NCI-H446 treated with DMSO at 0.1 percent for 48 hours (cell line): ENCODE measurements at places on chromosomes 3 and 15.

DNA sequence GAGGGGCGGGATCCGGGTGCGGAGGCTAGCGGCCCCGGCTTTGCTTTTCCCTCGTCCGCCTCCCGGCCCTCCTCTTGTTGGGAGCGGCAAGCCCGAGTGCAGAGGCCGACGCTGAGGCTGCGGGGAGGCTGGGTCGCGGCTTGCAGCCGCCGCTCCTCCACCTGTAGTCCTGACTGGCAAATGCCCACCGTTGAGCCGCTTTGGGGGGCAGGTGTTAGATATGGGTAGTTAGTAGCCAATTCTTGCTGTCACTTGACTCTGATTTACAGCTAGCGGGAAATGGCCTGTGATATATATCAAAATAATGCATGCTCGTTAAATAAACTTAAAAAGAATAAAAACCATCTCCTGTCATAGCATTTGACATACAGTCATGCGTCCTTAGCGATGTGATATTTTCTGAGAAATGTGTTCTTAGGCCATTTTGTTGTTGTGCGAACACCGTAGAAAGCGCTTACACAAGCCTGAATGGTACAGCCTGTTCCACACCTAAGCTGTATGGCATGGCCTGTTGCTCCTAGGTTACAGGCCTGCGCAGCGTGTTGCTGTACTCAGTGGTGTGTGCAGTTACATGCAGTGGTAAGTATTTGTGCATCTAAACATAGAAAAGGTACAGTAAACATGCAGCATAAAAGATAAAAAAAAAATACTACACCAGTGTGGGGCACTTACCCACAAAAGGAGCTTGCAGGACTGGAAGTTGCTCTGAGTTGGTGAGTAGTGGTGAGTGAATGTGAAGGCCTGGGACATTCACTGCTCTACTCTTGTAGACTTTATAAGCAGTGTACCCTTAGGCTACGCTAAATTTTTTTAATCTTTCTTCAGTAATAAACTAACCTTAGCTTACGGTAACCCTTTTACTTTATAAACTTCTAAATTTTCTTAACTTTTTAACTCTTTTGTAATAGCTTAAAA lies 873 bp downstream of the CAPN7 start:
- DNase-seq = no peak

DNA sequence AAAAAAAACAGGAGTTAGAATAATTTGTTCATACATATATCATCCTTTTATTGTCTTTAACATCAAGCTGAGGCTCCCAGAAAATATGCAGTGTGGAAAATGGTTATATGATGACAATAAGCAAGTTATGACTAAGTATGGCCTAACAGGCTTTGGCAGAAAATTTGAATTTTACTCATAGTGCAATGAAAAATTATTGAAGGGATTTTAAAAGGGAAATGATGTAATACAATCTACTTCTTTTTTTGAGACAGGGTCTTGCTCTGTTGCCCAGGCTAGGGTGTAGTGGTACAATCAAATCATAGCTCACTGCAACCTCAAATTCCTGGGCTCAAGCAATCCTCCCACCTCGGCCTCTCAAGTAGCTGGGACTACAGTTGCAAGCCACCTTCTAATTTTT lies 78.7 kb downstream of the FAIM start:
- no peak for DNase-seq

- DNase-seq = no peak
Observed at GRCh38 chr15:85690561-85691231, 104.0 kb downstream of the KLHL25 start.

DNA sequence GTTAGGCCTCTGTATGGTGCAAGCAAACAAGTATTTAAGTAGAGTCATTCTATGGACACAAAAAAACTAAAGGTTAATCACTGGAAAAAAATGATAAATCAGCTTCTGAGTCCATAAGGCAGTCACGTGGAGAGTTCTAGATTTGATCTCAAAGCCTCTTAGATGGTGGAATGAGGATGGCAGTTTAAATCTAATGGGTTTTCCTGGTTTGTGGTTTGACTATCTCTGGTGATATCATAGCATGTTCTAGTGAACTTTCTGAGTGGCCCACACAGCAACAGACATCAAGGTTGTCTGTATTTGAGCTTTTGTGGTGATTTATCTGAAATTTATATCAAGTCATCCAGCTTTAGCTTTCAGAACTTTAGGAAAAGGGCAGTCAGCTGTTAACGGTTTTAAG lies 52.4 kb downstream of the ILDR1 start:
- DNase-seq = no peak

- DNase-seq = no peak
Observed at GRCh38 chr3:78368636-78369345, 1328.9 kb downstream of the ROBO2 start.

- DNase-seq = no peak
Observed at GRCh38 chr3:151345859-151346258, 16.5 kb upstream of the P2RY13 start.

DNA sequence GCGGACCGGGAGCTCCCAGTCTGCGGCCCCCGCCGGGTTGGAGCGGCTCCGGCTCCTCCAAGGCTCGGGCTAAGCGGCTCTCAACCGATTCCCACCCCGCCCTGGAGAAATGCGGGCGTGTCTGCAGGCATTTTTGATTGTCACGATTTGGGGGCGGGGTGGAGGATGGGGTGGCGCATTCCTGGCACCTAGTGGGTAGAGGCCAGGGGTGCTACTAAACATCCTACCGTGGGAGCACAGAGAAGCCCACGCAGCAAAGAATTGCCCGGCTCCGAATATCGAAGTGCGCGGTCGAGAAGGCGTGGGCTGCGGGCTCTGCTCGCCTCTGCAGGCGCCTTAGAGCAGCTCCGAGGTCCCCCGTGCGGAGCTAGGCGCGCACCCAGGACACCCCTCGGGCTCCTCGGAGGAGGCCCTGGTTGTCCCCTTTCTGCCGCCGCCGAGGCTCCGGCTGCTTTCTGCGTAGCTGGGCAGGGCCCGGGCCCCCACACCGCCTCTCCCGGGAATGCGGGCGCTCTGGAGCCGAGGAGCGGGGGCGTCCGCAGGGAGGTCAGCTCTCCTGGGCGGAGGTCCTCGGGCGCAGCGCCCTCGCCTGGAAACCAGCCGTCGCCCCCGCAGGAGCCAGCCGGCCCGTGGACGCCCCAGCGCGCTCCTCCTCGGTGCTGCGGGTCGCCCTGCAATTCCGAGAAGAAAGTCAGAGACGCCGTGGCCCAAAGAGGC lies 16.5 kb upstream of the LAMP3 start:
- DNase-seq = no peak

GRCh38 chr3:8278448-8278847 lies 223.2 kb upstream of the LMCD1 start:
- DNase-seq = no peak

- DNase-seq = no peak
Observed at GRCh38 chr15:84981711-84982300, at the start of gene PDE8A. Gene PDE8A, plus strand, starts transcription at chr15:84981856. Its CDS starts 307 bp downstream, at chr15:84982163.

DNA sequence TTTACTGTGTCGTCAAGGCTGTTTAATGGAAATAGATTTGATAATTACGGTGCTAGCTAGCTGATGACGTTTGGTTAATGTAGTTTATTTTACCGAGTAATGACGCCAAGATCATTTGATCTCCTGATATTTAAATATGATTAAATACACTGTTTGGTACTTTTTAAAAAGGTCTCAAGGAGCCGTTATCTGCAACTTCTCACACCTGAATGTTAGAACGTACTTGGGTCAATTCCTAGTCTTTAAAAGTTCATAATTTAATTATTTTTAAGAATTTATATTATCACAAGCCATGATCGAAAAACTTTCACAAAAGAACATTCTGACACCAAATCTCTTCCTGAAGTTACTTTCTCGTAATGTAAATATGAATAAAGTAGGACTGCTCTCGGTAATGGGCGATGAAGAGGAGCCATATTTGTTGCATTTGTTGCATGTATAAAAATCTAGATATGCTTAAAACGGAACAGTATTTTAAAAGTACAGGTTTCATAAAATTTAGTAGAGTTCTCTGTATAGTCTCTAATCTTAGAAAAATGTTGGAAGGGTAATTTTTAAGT lies 16.2 kb upstream of the CHD2 start:
- DNase-seq = no peak

- no peak for DNase-seq
Observed at GRCh38 chr3:138899351-138899991, 47.5 kb downstream of the FOXL2 start.

DNA sequence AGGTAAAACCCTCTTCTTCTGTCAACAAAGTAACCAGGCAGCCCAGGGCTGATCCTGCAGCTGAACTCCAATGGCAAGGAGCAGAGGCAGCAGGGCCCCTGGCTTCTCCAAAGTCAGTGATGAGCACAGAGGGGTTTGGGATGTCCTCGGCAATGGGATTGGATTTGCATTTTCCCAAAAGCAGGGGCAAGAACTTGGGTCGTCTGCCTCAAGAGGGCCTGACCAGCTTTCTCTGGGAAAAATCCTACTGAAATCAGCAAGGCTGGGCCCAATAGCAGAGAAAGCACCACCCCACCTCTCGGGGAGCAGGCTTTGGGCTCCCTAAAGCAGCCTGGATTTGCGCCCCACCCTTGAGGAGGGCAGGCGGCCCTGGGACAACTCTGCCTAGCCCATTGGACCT lies 210.0 kb upstream of the IGF1R start:
- DNase-seq = no peak

GRCh38 chr3:106421909-106422308 lies 553.1 kb upstream of the CBLB start:
- DNase-seq = no peak

DNA sequence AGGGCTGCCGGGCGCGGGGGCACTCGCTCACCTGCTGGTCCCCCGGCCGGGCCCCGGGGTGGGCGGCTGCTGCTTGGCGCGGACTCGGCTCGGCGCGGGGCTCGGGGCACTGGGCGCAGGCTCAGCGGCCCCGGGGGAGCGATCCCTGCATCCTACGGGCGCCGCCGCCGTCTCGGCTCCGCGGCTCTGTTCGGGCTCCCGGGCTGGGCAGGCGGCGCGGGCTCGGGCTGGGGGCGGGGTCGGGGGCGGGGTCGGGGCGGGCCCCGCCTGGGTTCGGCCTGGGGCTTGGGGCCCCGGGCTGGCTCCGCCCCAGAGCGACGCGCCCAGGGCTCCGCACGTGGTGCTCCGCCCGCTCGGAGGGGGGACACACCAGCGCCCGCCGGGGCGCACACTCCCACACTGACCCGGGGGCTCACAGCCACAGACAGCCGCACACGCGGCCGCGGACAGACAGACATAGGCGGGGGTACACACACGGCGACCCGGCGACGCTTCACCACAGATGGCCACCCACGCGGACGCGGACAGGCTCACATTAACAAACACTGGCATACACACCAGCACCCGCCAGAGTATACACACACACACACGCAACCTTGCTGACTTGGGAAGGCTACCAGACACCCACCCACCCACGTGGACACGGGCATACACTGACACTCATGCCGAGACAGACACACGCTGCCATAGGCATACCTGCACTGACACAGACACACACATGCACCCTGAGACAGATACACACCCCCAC lies at the start of gene SCN5A:
Gene SCN5A (minus strand): TSS at position 188 of the 748 bp plus-strand sequence. CDS start 16,380 bp downstream, outside the sequence.
- no peak for DNase-seq

GRCh38 chr3:177529071-177529550 lies 331.8 kb upstream of the TBL1XR1 start:
- no peak for DNase-seq

- no peak for DNase-seq
Observed at GRCh38 chr15:99169769-99170311, 65.0 kb downstream of the SYNM start.

- DNase-seq = no peak
Observed at GRCh38 chr3:13014755-13015285, 58.4 kb downstream of the IQSEC1 start.

DNA sequence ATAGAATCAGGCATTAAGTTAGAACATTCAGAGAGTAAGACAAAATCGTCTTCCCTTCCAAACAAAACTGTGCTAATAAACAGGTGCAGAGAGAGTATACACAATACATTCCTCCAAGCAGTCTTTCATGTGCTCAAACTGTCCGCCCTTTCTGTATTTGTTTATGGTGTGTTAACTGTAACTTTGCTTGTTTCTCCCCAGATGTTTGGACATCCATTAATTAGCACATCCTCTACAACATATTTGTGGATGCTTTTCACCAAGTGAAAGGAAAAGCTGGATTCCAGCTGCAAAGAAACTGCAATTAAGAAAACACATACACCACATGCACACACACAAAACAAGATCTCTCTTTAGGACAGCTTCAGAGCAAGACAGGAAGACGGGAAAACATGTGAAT lies 912.6 kb downstream of the NTRK3 start:
- DNase-seq = no peak

DNA sequence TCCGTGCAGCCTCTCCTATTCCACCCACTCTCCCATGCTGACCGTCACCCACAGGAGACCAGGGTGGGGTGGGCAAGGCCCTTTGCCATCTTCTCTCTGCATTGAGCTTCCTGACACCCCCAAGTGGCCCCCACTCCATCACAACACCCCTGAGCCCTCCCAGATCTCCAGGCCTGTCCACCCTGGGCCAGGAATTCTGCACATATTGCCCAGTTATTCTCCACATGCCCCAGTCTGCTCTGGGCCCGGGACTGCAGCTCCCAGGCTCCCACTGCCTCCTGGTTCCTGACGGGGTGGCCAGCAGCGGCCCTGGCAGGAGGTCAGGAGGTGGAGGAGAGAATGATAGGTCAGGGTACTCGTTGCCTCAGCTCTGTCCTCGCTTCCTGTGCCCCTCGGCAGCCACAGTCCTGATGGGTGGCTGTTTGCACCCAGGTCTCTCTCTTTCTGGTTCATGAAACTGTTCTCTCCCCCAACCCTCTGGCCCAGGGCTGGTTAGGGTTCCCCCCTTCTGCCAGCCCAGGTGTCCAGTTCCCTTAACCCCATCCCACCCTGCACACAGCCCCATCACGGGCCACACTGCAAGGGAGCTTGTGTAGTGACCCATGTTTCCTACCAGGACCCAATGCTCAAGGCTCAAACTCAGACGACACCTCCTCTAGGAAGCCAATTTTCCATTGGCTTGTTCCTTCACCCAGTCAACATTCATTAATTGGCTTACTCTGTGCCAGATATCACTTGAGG lies 47.3 kb downstream of the IQSEC1 start:
- DNase-seq = no peak

GRCh38 chr15:34999906-35000305 lies 11.8 kb upstream of the ZNF770 start:
- no peak for DNase-seq

- DNase-seq = no peak
Observed at GRCh38 chr3:47384425-47384824, 3.6 kb downstream of the PTPN23 start.

DNA sequence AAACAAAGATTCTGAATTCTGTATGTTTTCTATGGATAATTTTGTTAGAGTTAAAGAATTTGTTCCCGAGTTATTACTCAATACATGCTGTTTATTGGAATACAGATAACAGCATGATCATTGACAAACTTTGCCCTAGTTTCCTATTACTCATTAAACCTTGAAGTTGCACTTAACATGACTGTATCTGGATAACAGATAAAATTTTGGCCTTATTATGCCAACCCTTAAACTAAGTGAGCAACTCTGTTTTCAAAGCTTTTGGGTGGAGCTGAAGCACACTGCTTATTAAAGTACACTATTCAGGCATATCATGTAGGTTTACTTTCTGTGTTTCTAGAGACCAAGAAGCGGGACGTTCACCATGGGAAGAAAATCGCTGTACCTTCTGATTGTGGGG lies at the start of gene AADAC:
Gene AADAC (plus strand): TSS at position 318 of the 400 bp plus-strand sequence. CDS start 47 bp downstream, at position 365.
- DNase-seq = no peak

- DNase-seq = no peak
Observed at GRCh38 chr3:16707260-16707659, 102.0 kb upstream of the DAZL start.
